Neural progenitor cell (in vitro differentiated cells): ENCODE measurements at places on chromosomes 7 and 10.

DNA sequence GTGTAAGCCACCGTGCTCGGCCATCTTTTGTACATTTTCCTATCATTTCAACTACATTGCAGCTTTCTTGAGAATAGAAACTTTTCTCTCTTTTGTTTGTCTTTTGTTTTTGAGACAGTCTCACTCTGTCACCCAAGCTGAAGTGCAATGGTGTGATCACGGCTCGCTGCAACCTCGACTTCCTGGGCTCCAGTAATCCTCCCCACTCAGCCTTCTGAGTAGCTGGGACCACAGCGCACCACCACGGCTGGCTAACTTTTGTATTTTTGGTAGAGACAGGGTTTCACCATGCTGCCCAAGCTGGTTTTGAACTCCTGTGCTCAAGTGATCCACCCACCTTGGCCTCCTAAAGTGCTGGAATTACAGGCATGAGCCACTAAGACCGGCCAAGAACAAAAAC lies 31.3 kb upstream of the DAGLB start:
- H3K27me3 ChIP-seq = no peaks in the 10 kb centered on the region
- H3K4me3 ChIP-seq = no peak overlapping the region
- H3K4me1 ChIP-seq = no peaks in the 10 kb centered on the region

DNA sequence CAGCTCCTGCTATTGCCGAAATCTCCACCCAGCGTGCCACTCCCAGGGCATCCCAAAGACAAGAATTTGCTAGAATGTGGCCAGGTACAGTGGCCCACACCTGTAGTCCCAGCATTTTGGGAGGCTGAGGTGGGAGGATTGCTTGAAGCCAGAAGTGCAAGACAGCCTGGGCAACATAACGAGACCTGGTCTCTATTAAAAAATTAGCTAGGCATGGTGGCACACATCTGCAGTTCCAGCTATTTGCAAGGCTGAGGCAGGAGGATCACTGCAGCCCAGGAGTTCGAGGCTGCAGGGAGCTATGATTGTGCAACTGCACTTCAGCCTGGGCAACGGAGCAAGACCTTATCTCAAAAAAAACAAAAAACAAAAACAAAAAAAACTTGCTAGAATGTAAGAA lies 73.3 kb upstream of the LYZL2 start:
- H3K4me1 ChIP-seq = peaks cover 19% of the 10 kb centered on the region
- H3K36me3 ChIP-seq = no peaks in the 10 kb centered on the region
- no peaks in the 10 kb centered on the region for H3K27me3 ChIP-seq
- DNase-seq = no peak
- H3K27ac ChIP-seq = no peak overlapping the region
- no peak overlapping the region for H3K4me3 ChIP-seq

GRCh38 chr7:100369105-100369504 lies 4.2 kb upstream of the PILRA start:
- H3K4me3 ChIP-seq = no peak overlapping the region

- no peaks in the 10 kb centered on the region for H3K27me3 ChIP-seq
- no peaks in the 10 kb centered on the region for H3K36me3 ChIP-seq
- no peak overlapping the region for H3K27ac ChIP-seq
- H3K4me1 ChIP-seq = no peaks in the 10 kb centered on the region
- DNase-seq = no peak
These were observed 42.8 kb downstream of the CPXM2 start for GRCh38 chr10:123848564-123849457.

DNA sequence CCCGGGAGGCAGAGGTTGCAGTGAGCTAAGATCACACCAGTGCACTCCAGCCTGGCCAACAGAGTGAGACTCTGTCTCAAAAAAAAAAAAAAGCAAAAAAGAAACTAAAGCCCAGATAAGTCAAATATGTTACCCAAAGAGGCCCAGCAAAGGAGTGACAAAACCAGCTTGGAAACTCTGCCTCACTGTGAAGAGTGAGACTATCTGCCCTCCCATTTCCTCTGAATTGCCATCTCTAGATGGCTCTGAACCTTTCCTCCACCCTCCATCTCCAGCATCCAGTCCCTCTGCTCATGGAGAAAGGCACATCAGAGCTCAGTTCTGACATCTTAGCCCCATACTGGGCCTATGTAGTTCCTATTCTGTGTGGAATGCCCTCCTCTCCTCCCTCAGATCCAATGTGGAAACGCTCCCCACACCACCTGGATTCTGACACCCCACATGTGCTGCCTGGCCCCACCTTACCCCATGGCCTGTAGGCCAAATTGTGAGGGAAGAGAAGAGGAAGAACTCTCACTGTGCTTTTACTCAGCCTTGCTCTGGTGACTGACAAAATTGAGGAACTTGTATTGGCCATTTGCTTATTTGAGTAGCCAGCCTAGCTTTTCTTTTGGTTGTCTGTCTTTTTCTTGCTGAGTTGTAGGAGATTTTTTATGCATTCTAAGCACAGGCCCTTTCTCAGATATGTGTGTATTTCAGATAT lies 18.0 kb upstream of the NUDCD3 start:
- no peaks in the 10 kb centered on the region for H3K4me1 ChIP-seq
- H3K36me3 ChIP-seq = no peaks in the 10 kb centered on the region
- peaks cover 15% of the 10 kb centered on the region for H3K27me3 ChIP-seq

- no peak overlapping the region for H3K4me3 ChIP-seq
- peaks cover 10% of the 10 kb centered on the region for H3K4me1 ChIP-seq
- H3K27ac ChIP-seq = no peak overlapping the region
- H3K36me3 ChIP-seq = no peaks in the 10 kb centered on the region
These were observed 106.6 kb downstream of the PLXNA4 start for GRCh38 chr7:132469681-132470080.

- no peak overlapping the region for H3K4me3 ChIP-seq
- DNase-seq = no peak
- no peaks in the 10 kb centered on the region for H3K27me3 ChIP-seq
- no peaks in the 10 kb centered on the region for H3K4me1 ChIP-seq
- no peak overlapping the region for H3K27ac ChIP-seq
- no peaks in the 10 kb centered on the region for H3K36me3 ChIP-seq
These were observed 24.4 kb upstream of the ANK3 start for GRCh38 chr10:60414111-60414510.

DNA sequence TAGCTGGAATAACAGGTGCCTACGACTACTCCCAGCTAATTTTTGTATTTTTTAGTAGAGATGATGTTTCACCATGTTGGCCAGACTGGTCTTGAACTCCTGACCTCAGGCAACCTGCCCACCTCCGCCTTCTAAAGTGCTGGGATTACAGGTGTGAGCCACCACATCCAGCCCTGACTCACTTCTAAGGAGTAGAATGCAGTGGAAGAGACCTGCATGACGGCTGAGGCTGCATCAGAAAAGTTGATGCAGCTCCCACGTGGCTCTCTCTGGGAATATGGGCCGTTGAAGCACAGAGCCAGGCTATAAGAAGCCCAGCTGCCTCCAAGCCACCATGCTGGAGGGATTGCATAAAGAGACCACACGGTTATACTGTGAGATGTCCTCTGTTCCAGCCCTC lies 21.6 kb upstream of the ASL start:
- no peak overlapping the region for H3K27ac ChIP-seq
- no peak overlapping the region for H3K4me3 ChIP-seq
- H3K4me1 ChIP-seq = no peaks in the 10 kb centered on the region
- no peaks in the 10 kb centered on the region for H3K36me3 ChIP-seq
- no peak for DNase-seq

GRCh38 chr10:98256692-98257091 lies 11.3 kb downstream of the LOXL4 start:
- H3K27me3 ChIP-seq = no peaks in the 10 kb centered on the region
- H3K36me3 ChIP-seq = no peaks in the 10 kb centered on the region
- H3K4me1 ChIP-seq = no peaks in the 10 kb centered on the region

DNA sequence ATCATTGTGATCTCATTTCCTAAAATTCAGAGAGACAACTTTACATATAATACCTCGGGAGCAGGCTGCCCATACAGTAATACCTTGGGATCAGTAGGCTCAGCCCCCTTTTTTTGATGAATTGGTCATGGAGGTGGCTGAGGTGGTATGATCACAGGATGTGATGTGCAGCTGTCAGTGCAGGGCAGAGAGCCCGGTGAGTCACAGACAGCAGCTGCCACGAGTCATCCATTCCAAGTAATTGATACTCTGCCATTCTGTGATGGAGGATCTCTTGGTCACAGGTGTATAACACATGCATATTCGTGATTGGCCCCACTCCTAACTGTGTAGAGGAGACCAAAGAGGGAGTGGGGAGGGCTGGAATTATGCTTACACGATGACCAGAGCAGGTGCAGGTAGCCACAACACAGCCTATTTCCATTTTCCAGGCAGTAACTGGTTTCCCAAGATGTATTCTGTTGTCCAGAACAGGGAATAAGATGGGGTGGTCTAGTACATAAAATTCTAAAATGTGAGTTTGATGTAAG lies 14.1 kb downstream of the NRCAM start:
- H3K4me3 ChIP-seq = no peak overlapping the region
- H3K36me3 ChIP-seq = no peaks in the 10 kb centered on the region
- no peak overlapping the region for H3K27ac ChIP-seq
- no peaks in the 10 kb centered on the region for H3K27me3 ChIP-seq

- DNase-seq = no peak
- no peak overlapping the region for H3K4me3 ChIP-seq
These were observed 1288.7 kb upstream of the SORCS1 start for GRCh38 chr10:108453166-108453565.
